ENCODE measurements at places on chromosomes 2 and 18. TPM values are rescaled to one million over a fixed set of nuclear protein-coding genes. Genes with fewer than 3 reads are reported as not detected.

DNA sequence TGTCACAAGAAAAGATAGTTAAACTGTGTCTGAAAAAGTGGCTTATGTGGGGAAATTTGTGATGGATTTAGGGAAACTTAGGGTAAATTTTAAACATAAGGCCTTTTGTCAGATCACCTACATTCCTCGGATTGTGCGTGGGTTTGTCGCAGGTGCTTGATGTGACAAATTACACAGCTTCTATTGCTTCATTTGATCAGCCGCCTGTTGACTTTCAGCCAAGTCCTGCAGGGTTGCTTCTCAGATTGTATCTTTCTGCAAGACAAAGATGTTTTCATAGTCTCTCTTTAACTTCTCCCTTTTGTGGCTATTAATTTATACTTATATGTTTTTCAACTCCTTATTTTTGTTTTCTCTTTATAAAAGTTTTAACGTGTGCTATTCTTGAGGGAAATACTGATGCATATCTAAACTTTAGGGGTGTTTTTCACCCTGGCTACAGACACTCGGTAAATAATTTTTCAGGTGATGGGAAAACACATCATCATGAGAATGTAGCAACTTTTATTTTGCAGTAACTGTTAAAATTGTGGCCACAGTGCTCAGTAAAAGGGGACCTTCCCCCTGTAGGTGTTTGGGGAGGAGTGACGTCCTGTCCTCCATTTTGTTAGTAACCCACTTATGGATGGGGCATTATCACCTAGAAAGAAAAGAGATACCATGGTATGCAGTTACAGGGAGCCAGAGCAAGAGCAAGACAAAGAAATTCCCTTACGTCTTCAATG is 31.4 kb downstream of the GALM start:
- ATAC-seq: no peak

DNA sequence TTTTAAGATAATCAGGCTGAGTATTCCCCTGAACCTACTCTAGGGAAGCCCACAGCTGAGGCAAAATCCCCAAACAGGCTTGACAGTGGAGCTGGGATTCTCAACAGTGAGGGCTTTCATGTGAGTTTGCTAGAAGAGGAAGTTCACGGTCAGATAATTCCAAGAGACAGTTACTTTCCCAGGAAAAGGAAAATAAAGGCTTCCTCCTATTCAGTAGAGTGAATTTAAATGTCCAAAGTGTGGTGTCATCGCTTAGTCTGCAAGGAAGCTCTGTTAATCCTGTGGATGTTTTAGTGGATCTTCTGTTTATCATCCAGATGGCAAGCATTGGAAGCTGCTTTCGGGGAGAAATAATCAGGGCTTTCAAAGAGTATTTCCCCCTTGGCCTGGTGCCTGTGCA is 119.8 kb downstream of the RPIA start:
- no peak for ATAC-seq

DNA sequence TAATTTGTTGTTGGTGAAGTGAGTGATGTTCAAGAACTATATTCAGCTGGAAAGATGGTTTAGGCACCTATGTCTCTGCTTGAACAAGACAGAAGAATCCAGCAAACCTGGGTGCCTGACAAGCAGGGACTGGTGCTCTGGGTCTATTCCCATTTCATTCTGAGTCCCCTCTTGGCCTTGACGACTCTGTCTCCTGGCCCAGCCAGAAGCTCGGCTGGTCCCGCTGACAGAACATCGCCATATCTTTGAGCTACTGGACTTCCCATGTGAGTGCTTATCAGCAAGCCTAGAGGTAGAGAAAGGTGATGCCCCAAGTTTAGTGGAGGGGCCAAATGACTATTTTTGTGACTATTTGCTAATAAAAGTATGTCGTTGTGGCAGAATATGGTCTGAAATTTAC is 48.2 kb downstream of the SDC1 start:
- no peak for ATAC-seq

Gene NPHP1
- 0.84 TPM for total RNA-seq

Gene LAMA3
- total RNA-seq: 40.1 TPM

- no peak for ATAC-seq
Observed at GRCh38 chr2:11833601-11834000, 87.2 kb downstream of the LPIN1 start.

Gene MAPK4
- total RNA-seq: 0.12 TPM

DNA sequence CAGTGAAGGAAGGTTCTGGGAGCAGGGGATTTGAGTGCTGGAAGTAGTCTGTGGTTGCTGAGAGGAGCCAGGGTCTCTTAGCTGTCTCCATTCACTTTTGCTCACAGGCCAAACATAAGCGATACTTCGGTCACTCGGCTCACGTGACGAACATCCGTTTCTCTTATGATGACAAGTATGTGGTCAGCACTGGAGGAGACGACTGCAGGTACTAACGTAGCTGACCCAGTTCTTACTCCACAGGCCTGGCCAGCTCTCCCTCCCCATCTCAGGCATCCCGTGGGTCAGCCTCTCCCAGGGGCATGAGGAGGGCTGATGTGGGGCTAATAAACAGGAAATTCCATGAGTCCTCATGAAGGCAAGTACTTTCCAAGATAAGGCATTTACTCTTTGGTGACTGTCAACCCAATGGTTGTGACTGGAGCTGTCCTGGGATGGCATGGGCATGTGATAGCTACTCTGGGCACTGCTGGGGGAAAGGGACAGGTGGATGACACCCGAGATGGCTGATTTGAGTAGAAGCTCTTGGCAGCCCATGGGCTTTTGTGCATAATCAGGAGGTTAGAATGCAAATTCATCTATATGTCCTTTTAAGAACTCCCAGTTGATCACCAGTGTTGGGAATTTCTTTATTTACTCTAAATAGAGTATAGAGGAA is 81.6 kb downstream of the RTN4 start:
- ATAC-seq: no peak

Gene OR6B2
- not detected for total RNA-seq

GRCh38 chr18:6607343-6607742 is 122.2 kb upstream of the ARHGAP28 start:
- ATAC-seq: no peak

Gene ZBTB7C
- total RNA-seq: 28.8 TPM

Gene ERMN
- total RNA-seq: not detected

Gene VAMP5
- total RNA-seq: 24.2 TPM

DNA sequence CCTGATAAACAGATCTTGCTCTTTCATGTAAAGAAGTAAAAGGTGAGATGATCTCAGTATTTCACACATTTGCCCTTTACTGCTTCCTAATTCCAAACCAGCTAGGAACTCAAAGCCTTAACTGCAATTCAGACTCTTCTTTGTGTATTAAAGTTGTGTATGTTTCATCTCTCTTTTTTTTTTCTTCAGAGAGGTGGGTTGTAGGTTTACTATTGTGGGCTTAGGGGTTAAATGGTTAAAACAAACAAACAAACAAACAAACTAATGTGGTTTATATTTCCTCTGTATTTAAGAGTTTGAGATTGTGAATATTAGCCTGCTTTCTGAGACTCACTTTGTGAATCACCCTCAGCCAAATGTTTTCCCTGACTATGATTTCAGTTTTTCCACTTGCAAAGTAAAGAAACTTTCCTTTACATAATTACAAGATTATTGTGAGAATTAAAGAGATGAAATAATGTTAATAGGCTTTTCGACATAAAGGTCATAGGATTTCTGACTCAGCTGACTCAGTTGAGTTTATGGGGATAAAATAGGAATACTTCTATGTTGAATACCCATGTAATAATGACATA is 2.8 kb downstream of the GULP1 start:
- no peak for ATAC-seq

DNA sequence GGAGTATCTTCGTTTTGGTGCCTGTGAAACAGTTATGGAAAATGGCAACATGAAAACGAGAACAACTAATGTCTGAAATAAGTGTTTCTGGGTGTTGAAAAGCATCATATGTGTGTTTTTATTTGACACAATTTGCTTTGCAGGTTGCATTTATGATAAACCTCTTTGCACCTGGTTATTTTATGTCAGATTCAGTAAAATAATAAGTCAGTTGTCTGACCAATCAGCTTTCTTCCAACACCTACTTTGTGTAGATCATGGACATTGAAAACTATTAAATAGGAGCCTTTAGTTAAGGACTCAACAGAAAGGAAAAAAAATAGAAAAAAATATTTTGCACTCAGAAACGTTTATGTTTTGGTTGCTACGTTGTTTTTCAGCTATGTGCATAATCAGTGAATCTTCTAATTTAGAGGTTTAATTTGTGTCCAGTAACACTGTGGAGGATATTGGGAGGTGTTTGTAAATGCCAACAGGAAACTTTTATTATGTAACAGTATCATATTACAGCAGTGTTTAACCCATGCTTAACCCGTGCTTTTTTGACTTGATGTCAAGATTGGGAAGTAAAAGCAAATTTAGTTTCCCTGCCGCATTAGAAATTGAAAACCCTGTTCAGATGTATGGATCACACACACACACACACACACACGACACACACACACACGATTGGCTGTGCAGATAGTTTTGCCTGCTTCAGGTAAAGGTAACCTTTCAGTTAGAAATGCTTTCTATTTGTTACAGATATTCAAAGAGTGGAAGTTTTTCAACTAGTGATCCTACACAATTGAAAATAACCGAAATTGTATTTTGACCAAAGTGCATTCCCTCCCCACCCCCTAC is 2.6 kb downstream of the PKP4 start:
- ATAC-seq: no peak

Gene CXCR1
- 0.72 TPM for total RNA-seq

Gene MOGAT1
- total RNA-seq: not detected

GRCh38 chr2:209472112-209472832 is 48.4 kb downstream of the MAP2 start:
- peak; percentile 25 for ATAC-seq

- no peak for ATAC-seq
Observed at GRCh38 chr2:219658196-219658846, 30.9 kb downstream of the SLC4A3 start.

DNA sequence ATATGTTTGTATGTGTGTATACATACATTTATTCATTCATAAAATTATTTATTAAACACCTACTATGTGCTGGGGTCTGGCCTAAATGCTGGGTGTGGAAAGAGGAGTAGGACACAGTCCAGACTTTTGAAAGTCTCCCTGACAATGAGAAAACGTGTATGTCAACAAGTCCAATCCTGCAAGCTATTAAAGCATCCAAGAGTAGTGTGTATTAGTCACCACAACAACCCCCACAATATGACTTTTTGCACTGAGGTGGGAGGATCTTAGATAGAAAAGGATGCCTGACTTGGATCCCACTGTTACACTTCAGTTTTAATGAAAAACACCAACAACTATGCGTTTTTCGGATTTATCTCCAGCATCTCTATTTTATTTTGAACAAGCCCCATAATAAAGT is 446.4 kb downstream of the EPHA4 start:
- ATAC-seq: peak; percentile 54

DNA sequence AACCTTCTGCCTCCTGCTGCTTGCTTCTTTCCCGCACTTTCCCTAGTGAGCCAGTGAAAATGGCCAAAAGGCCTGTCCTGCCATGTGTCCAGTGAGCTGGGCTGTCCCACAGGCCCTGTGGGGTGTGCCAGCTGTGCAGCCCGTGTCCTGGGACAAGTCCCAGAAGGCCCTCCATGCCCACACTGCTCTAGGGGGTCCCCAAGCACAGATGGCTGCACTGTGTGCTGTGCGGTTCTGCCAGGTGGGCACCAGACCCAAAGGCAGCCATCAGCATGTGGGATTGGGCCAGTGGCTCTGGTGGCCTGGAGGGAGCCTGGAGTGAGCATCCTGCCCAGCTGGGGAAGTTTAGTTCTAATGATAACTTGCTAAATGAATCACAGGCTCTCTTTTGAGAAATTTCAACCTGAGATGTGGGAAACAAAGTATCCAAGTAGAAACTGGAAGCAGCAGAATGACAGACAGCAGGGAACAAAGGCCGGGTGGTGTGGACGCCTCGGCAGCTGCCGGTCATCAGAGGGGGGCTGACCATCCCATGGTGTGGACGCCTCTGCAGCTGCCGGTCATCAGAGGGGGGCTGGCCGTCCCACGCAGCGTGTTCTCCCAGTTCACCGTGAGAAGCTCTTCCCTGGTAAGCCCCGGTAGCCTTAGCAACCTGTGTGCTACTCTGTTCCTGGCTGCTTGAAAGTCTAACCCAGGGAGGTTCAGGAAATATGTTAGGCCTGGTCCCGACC is 9.9 kb upstream of the CNDP2 start:
- no peak for ATAC-seq

DNA sequence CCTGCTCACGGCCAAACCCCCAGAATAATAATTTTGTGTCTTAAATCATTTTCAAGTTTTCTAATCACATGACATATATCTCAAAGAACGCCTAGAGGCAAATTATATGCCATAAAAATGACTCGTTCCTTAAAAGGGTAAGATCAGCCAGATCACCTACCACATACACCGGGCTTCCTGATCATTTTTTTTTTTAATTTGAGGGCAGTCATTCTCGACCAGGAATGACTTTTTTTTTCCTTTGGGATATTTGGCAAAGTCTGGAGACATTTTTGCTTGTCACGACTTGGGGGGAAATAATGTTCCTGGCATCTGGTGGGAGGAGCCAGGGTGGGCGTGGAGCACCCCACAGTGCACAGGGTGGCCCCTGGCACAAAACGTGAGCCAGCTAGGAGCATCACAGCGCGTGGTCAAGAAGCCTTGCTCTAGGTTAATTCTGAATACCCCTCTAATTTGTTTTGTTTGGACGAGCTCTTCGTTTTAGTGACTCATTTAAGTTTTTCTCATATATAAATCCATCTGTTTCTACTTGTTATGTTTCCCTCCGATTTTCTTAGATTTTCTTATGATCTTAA is 94.9 kb downstream of the TWIST2 start:
- ATAC-seq: no peak

GRCh38 chr2:116513991-116514390 is 1300.5 kb upstream of the DDX18 start:
- ATAC-seq: no peak

- ATAC-seq: no peak
Observed at GRCh38 chr2:201880993-201881611, 74.8 kb downstream of the CDK15 start.

Gene LOXL3
- total RNA-seq: 0.52 TPM

DNA sequence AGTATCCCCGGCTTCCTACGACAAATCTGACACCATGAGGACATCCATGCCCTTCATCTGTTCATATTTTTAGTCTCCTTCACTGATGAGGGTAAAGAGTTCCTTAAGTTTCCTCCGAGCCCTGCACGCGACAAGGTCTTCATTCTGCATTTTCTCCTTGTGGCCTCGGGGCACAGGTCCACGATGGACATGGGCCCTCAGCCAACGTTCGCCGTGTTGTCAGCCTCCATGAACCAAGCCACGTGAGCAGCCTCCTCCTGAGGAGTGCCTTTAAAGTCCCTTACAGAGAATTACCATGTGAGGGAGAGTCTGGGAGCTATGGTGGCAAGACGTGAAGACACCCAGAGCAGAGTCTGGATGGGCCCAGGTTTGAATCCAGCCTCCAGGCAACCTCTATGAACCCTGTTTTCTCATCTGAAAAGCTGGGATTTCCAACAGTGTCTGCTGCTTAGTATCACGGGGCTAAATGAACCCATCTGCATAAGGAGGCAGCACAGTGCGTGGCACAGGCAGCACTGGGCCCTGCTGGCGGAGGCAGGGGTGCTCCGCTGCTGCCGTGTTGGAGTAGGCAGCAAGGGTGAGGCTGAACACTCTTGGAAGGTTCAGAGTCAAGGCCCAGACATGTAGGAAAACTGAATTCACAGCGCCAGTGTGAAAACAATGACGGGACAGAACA is 54.1 kb downstream of the EIPR1 start:
- ATAC-seq: no peak

- no peak for ATAC-seq
Observed at GRCh38 chr2:64742678-64743077, 89.0 kb upstream of the SERTAD2 start.

Gene ACKR3
- total RNA-seq: 6.3 TPM

- no peak for ATAC-seq
Observed at GRCh38 chr2:152083202-152083875, 15.5 kb downstream of the CACNB4 start.

All from esophagus mucosa (tissue), 1 donor.